Stimulated activated CD4-positive, alpha-beta T cell treated with anti-CD3 and anti-CD28 coated beads, Interleukin-15, amount 100 ng/mL, for 1 hour (primary cell): ENCODE measurements at places on chromosomes 3 and 15.

- DNase-seq = no peak
Observed at GRCh38 chr15:23566651-23567050, 1.2 kb downstream of the MKRN3 start.

- no peak for DNase-seq
Observed at GRCh38 chr3:138362538-138362937, 14.2 kb downstream of the MRAS start.

DNA sequence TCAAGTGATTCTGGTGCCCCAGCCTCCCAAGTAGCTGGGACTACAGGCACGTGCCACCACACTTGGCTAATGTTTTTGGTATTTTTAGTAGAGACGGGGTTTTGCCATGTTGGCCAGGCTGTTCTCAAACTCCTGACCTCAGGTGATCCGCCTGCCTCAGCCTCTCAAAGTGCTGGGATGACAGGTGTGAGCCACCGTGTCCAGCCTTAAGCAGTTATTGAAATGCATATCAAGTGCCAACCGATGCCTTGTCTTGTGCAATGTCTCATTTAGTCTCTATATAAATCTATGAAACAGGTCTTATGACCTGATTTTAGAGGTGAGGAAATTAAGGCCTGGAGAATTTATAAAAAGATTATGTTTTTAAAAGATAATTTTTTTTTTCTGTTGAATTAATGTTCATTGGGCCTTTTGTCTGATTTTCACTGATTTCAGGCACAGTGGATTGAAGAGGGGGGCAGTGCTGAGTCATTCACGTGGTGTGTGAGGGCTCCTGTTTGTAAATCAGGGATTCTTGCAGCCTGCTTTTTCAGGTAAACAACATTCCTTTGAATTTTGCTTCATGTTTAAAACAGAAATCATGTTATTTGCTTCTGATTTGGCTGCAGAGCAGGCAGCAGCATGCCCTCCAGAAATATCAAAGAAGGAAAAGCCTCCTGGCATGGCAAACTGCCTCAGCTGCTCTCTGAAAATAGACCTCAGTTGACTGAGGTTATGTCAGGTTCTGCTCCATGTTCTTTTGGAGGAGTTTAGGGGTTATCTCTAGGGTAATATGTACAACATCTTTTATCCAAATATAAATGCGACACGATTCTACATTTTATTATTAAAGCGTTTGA lies 407.0 kb upstream of the RGMA start:
- DNase-seq = no peak

GRCh38 chr3:7779331-7779730 lies 722.3 kb upstream of the LMCD1 start:
- DNase-seq = no peak

- no peak for DNase-seq
Observed at GRCh38 chr3:169666376-169667165, 3.1 kb upstream of the MECOM start.

GRCh38 chr3:195352895-195353488 lies 82.0 kb upstream of the XXYLT1 start:
- DNase-seq = no peak

DNA sequence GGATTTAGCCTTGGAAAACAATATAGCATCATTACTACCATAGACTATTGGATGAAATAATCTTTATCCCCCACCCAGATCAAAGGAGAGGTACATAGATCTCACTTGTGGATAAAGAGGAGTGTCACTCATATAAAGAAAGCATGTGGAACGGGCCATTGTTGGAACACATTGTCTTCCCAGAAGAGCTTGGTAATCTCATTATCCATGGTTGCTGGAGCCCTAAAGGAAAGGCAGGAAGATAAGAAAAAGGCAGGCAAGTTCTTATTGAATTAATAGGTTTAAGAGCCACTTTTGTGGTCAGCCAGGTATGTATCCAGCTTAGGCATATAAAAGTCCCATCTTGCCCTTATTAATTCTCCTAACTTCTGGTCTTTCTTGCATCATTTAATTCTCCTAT lies 659.1 kb downstream of the GRM7 start:
- no peak for DNase-seq

GRCh38 chr3:5138214-5138981 lies 16.3 kb downstream of the ARL8B start:
- no peak for DNase-seq

DNA sequence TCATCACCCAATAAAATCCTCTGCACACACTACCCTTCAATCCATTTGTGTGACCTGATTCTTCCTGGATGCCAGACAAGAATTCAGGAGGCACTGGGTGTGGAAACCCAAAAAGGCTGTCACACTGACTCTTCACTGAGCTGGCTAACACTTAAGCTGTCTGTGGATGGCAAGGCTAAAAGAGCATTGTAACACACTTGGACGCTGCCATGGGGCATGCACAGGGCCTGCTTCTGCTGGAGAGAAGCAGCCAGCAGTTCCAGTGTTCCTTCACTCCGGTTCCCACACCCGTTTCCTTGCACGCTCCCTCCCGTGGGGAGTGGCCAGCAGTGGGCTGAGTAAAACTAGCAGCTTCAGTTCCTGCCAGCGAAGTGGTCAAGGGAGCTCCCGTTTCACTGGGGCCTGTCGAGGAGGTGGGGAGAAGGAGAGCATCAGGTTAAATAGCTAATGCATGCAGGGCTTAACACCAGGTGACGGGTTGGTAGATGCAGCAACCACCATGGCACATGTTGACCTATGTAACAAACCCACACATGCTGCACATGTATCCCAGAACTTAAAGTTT lies 737.1 kb downstream of the FHIT start:
- no peak for DNase-seq

DNA sequence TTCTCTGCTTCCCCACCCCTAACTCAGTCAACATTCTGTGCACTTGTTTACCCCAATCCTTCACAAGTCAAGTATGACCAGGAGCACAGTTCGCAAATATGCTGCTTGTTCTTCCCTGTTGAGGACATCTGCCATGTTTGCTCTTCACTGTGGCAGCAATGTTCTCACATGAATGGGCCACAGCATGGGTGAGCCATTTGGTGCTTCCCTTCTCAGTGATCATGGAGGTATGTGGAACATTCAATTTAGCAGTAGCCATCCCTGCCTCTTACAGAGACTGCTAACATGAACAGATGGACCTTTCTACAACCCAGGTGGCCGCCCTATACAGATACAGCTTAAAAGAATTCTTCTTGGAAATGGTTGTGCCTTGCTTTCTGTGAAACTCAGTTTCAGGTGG lies 660.1 kb upstream of the SGO1 start:
- DNase-seq = no peak

DNA sequence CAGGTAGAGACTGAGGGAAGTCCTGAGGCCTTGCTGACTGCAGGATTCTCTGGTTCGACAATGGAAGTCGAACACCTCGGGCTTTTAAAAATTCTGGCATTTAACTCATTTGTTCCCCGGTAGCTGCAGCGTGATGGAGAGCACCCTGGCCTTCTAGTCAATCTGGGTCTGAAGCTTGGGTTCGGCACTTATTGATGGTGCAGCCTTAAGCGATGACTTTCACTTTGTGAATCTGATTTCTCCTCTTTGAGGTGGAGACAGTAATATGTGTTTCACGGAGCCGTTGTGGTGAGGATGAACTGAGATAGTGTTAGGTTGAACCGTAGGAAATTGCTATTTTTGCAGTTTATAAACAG lies 621 bp upstream of the PARP6 start:
- DNase-seq = no peak

GRCh38 chr3:161221806-161222600 lies 892 bp downstream of the NMD3 start:
- DNase-seq = no peak

DNA sequence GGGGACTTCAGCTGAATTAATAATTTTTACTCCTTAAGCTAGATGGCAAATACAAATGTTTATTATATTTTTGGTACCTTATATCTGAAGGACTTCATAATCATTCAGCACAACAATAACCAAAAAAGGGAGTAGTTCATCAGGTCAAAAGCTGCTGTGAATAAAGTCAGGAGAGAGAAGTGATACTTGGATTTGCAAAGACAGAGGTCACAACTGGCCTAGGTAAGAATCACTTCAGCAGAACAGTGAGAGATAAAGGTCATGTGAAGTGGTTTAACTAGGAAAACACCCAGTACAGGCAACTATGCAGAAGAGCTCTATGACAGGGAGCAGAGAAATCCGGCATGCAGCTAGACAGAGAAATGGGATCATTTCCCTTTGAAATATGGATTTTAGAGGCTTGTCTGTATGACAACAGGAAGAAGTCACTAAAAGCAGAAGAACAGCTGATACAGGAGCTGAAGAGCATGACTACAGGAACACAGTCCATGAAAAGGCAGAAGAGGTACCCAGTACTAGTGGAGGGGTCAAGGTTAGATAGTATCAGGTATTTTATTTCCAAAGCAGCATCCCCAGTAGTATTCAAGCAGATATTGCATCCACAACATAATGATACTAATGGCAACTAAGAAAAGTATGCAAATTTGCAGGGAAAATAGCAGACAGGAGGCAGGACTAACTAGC lies 25.7 kb downstream of the ZMAT3 start:
- no peak for DNase-seq

DNA sequence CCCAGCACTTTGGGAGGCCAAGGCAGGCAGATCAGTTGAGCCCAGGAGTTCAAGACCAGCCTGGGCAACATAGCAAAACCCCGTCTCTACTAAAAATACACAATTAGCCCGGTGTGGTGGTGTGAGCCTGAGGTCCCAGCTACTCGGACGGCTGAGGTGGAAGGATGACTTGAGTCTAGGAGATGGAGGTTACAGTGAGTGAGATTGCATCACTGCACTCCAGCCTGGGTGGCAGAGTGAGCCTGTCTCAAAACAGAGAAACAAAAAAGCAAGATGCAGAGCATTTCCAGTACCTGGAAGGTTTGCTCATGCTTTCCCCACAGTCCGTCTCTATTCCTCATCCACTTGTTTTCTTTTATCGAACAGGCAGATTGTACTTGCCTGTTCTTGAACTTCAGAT lies 3.8 kb upstream of the PDIA5 start:
- no peak for DNase-seq

- no peak for DNase-seq
Observed at GRCh38 chr3:87267953-87268645, 8.3 kb downstream of the POU1F1 start.

- DNase-seq = no peak
Observed at GRCh38 chr3:127951276-127951675, 36.2 kb downstream of the KBTBD12 start.

- DNase-seq = no peak
Observed at GRCh38 chr3:114494498-114494897, 200.7 kb downstream of the TIGIT start.
